ENCODE measurements at places on chromosomes 2 and 18. TPM values are rescaled to one million over a fixed set of nuclear protein-coding genes. Genes with fewer than 3 reads are reported as not detected.

RAB27B gene
- 0.11 TPM for total RNA-seq

GKN2 gene
- not detected for total RNA-seq

DOK1 gene
- total RNA-seq, result 4.9 TPM

CCL20 gene
- not detected for total RNA-seq

BCS1L gene
- total RNA-seq, result 16.8 TPM

TMEM17 gene
- total RNA-seq, result 1.2 TPM

FRZB gene
- total RNA-seq, result 2.4 TPM

TMEM150A gene
- 21.7 TPM for total RNA-seq

DNA sequence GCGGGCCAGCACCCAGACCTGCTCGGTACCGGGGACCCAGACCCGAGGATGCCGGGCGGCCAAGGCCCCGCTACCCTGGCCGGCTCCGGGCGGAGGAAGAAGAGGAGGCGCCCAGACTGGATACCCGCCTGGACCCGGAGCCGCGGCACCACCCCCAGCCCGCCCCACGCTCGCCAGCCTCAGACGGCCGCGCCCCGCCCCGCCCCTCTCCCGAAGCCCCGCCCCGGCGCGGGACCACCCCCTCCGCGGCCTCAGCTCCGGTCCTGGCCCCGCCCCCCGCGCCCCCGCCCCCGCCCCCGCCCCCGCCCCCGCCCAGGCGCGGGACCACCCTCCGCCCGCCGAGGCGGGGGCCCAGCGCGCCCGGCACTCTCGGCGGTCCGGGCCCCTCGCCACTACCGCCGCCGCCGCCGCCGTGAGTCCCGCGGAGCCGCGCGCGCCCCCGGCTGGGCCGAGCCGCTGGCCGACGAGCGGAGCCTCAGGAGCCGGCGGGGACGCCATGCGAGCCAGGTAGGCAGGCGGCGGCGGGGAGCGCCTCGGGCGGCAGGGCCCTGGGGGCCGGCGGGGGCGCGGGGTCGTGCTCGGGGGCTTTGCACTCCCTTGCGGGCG, at the start of gene SH3BP4:
TSS of gene SH3BP4 (plus strand) at position 354 of the 606 bp plus-strand sequence. CDS start 82,986 bp downstream, outside the sequence.
- DNase-seq, result peak; percentile 73

GRCh38 chr18:45837283-45838070, 12.0 kb downstream of the SIGLEC15 start:
- DNase-seq, result no peak

DNA sequence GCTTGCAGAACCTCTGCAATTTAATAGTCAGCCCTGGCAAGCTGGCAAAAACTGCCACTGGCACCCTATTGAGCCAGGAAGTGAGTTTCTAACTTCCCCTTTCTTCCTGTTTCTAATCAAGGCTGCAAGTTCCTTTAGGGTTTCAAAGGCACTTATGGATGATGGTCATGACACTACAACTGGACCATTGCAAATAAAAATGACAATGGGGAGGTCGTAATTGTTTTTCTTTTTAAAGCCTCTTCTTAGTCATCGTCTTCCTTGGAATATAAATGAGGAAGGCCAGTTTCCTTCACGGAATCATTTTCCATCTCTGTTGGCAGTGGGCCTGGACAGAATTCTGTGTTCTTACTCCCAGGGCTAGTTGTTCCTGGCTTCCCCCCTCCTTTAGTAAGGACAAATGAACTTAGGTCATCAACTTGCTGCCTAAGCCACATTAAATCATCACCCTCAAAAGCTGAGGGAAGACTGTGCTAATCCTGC, 35.8 kb downstream of the SH3RF3 start:
- DNase-seq, result peak; percentile 72

- no peak for DNase-seq
These were observed 362.2 kb upstream of the NXPH2 start for GRCh38 chr2:139142252-139142880.

DNA sequence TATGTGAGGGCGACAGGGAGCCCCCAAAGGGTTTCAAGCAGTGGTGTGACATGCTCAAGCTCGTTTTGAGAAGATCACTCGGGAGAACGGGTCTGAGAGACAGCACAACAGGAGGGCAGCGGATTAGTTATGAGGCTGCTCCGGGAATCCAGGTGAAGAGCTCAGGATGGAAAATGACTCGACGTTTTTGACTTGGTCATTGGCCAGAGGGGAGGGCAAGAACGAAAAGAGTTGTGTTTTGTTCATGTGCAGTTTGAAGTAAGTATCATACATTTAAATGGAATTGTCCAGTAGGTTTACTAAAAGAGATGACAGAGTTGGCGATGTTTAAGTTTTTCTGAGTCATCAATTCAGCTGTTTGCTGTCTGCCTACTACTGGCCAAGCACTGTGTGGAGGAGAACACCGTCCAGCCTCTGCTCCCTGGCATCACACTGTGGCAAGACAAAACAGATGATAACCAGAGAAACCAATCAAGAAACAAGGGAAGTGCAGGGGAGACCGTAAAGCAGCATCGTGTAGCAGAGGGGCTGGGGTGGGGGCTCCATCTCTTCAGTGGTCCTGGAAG, 25.3 kb upstream of the ANXA4 start:
- DNase-seq, result no peak

DNA sequence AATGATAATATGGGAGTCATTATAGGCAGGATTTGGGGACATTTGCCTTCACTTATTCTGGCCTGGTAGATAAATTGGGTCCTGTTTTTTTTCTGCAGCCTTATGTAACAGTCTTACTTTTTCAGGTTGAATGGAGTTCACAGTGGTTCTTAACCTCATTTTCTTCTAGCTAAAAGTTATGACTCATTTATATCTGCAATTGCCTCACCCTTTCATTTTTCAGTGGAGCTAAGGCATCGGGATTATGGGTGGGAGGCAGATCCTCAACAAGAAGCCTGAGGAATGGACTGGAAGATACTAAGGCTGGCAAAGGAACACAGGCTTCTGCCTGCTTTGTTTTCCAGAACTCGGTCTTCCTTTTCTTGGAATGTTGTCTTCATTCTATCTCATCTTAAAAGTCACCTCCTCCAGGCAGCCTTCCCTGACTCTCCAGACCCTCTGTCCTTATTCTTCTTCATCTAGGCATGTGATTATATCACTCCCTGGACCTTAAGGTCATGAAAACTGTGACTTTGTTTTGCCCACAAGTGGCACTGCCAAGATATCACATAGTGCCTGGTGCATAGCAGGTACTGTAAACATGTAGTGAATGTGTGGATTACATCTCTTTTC, 41.0 kb upstream of the ACSL3 start:
- no peak for DNase-seq

All from right atrium auricular region (tissue), 2 donors.